ENCODE measurements at places on chromosomes 13 and 19.

DNA sequence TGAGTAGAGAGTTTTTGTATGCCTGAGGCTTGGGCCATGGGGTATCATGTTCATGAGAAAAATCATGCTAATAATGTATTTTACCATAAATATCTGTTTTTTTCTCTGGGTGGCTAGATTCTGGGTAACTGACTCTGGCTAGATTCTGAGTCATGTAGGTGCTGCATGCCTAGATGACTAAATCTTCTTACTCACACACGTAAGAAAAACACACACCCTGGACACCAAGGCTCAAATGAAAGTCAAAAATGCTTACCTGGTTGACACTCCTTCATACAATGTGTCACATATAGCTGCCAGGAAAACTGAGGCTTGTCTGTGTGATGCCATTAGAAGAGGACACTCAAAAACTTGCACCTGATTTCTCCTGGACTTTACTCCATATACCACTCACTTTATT lies 597.4 kb upstream of the SLITRK1 start:
- DNase-seq = no peak

GRCh38 chr13:99731747-99732146 lies 230.5 kb downstream of the TM9SF2 start:
- no peak for DNase-seq

DNA sequence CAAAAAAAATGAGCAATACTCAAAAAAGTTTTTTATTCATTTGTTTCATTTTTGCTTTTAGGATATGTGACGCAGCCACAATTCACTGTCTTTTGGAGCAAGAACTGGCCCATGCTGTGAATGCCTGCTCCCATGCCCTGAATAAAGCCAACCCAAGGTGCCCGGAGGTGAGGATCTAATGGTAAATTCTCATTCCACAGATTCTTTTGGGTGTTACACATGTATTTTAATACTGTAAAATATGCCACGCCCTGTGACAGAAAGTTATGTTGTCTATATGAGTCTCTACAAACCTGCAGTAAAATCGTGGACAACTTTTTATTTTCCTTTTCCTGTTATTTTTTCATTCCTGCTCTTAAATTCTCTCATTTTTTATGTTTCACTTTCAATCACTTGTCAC lies 57.5 kb upstream of the AKAP11 start:
- DNase-seq = no peak

DNA sequence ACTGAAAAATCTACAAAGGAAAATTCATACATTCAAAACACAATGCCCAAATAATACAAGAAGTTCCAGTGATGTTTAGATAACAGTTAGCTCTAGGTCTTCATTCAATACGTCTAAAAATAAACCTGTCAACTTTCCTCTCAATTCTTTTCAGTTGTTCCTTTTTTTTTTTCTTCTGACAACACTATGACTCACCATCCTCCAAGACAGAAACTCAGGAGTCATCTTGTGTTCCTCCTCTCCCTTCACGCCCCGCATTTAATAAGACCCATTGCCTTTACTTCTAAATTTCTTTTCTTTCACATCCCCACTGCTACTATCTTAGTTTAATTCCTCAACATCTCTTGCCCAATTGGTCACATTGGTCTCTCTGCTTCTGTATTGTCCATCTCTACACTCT lies 759.9 kb downstream of the GPC5 start:
- no peak for DNase-seq

DNA sequence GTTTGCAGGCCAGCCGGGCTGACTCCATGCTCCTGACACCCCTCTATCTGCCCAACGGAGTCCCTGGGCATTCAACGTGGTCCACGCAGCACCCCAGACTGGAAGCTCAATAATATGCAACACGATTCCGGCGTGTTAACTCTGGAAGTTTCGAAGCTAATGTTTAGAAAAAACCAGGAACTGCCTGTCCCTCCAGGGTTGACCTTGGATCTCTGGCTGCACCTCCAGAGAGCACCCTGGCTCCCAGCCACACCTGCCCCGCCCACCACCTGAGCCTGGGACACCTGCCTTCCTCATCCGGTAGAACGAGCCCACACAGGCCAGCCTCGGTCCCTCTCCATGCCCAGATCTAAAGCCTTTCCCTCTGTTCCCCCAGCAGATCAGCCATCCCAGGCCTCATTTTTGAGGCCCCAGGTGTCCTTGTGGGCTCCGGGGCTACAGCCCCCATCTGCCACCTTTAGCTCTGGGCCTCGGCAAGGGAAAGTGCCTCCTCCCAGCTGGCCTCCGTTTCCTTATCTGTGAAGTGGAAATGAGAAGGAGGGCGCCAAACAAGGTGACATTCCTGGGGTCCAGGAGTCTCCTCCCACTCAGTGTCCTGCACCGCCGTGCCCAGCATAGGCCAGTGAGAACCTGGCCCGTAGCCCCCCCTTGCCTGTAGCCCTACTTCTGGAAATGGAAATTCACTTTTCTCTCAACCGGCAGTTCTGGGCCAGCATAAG lies 38.7 kb downstream of the KLF2 start:
- DNase-seq = no peak
